ENCODE measurements at places on chromosomes 7 and 10. TPM values are rescaled to one million over a fixed set of nuclear protein-coding genes. Genes with fewer than 3 reads are reported as not detected.

GRCh38 chr10:51729822-51730555 is 30.6 kb upstream of the CSTF2T start:
- H3K36me3 ChIP-seq: no peaks in the 10 kb centered on the region
- H3K27me3 ChIP-seq: no peaks in the 10 kb centered on the region
- H3K4me1 ChIP-seq: no peaks in the 10 kb centered on the region
- no peak for DNase-seq

- peaks cover 25% of the 10 kb centered on the region for H3K4me1 ChIP-seq
- H3K4me3 ChIP-seq: no peak overlapping the region
- no peaks in the 10 kb centered on the region for H3K27me3 ChIP-seq
- H3K36me3 ChIP-seq: no peaks in the 10 kb centered on the region
- no peak for DNase-seq
These were observed 155.4 kb upstream of the ITGB1 start for GRCh38 chr10:33113466-33113865.

DNA sequence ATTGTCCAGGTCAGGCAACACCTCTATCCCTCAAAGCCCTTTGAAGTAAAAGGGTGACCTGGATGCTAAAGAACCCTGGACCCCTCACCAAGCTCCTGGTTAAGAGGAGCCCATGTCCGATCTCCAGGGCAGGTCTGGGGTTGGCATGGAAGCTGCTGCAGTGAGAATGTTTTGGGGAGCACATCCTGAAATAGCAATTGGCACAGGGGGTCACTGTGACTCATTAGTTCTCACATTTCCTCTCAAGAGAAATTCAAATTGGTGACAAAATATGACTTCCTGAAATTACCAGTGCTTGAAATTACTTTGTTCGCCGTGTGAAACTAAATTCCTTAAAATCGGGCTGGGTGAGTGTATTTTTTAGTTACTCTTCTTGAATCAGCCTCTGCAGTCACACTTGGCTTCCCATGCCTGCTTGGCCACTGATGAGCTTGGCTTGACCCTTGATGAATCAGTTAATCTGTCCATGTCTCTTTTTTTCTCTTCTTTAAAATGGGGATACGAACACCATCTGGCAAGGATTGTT is 18.8 kb upstream of the ARHGAP22 start:
- H3K4me1 ChIP-seq: no peaks in the 10 kb centered on the region
- no peaks in the 10 kb centered on the region for H3K36me3 ChIP-seq
- no peak for DNase-seq
- no peaks in the 10 kb centered on the region for H3K27me3 ChIP-seq

- no peaks in the 10 kb centered on the region for H3K36me3 ChIP-seq
- H3K4me3 ChIP-seq: no peak overlapping the region
- no peak overlapping the region for H3K27ac ChIP-seq
- no peak for DNase-seq
- no peaks in the 10 kb centered on the region for H3K27me3 ChIP-seq
These were observed 2.9 kb upstream of the HK1 start for GRCh38 chr10:69275444-69275843.

DNA sequence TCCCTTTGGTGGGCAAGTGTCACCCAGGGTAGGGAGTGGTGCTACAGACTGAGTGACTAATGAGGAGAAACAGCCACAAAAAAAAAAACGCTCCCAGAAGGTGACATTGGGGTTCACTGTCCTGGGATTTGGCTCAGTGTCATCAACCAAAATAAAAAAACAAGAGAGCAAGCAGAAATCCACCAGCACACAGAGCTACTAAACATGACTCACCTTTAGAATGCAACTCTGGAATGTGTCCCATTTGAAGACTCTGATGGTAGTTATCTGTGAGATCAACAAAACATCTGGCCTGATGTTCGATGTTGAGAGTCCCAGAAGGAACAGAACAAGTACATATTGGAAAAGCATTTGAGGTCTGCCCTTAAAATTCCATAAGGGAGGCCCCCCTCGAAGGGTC is 200.3 kb upstream of the LYZL2 start:
- DNase-seq: no peak
- H3K27ac ChIP-seq: no peak overlapping the region
- no peaks in the 10 kb centered on the region for H3K36me3 ChIP-seq
- H3K4me1 ChIP-seq: no peaks in the 10 kb centered on the region
- H3K27me3 ChIP-seq: no peaks in the 10 kb centered on the region

DNA sequence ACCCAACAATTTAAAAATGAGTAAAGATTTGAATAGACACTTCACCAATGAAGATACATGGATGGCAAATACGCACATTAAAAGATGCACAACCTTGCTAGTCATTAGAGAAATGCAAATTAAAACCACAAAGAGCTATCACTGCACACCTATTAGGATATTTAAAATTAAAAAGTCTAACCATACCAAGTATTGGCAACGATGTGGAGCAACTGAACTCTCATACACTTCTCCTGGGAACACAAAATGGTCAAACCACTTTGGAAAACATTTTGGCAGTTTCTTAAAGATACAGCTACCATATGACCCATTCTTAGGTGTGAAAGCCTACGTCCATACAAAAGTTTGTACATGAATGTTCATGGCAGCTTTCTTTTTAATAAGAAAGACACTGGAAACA is 36.1 kb downstream of the DCLRE1C start:
- H3K4me3 ChIP-seq: no peak overlapping the region
- no peaks in the 10 kb centered on the region for H3K4me1 ChIP-seq
- H3K27ac ChIP-seq: no peak overlapping the region

DNA sequence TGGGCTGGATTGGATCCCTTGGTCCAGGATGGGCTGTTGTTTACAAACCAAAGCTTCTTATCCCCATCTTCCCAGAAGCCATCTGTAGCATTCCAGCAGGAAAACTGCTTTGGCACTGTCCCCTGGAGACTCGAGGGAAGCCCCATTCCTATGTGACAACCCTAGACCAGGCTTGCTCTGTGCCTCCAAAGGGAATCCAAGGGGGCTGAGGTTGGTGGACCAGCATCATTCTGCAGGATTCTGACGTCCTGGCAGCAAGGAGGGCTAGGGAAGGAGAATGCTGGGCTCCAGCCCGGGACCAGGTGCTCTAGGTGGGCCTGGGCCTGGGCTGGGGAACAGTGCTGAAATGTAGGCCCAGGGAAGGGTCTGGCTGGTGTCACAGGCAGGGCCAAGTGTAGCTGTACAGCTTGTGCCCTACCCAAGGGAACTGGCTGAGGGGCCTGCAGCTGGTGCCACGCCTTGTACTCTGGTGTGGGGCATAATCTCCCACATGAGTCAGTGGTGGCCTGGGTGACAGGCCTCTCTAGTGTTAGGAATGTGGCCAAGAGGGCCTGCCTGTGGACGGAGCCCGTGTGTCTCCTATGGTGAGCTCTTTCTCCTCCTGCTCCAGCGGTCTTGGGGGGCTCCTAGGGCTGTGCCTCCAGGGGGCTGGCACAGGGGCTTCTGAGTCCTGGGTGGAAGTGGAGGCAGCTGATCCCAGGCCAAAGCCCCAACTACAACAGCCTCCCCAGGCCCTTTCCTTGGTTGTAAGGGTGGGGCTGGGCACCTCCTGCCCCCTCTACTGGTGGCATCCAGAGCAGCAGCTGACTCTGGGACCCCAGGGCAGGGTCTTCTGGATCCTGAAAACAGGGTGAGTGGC is 25.2 kb downstream of the TRIM8 start:
- H3K4me3 ChIP-seq: no peak overlapping the region
- DNase-seq: no peak
- H3K36me3 ChIP-seq: no peaks in the 10 kb centered on the region
- peaks cover 73% of the 10 kb centered on the region for H3K4me1 ChIP-seq
- H3K27ac ChIP-seq: no peak overlapping the region
- no peaks in the 10 kb centered on the region for H3K27me3 ChIP-seq

GRCh38 chr10:778626-779330 is 89.3 kb upstream of the DIP2C start:
- H3K27me3 ChIP-seq: no peaks in the 10 kb centered on the region
- no peak overlapping the region for H3K27ac ChIP-seq
- H3K4me3 ChIP-seq: no peak overlapping the region
- DNase-seq: no peak

DNA sequence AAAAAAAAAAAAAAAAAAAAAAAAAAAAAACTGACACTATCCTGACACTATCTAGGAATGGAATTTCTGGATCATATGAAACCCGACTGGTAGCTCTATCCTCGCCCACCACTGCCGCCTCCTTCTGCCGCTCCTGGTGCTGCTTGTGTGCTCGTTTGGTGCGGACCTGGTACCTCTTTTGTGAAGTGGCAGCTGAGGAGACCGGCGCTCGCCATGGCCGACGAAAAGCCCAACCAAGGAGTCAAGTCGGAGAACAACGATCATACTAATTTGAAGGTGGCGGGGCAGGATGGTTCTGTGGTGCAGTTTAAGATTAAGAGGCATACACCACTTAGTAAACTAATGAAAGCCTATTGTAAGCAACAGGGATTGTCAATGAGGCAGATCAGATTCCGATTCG is 130.6 kb downstream of the SEPTIN14 start:
- H3K27ac ChIP-seq: no peak overlapping the region
- no peaks in the 10 kb centered on the region for H3K27me3 ChIP-seq
- no peak for DNase-seq
- H3K36me3 ChIP-seq: no peaks in the 10 kb centered on the region

DNA sequence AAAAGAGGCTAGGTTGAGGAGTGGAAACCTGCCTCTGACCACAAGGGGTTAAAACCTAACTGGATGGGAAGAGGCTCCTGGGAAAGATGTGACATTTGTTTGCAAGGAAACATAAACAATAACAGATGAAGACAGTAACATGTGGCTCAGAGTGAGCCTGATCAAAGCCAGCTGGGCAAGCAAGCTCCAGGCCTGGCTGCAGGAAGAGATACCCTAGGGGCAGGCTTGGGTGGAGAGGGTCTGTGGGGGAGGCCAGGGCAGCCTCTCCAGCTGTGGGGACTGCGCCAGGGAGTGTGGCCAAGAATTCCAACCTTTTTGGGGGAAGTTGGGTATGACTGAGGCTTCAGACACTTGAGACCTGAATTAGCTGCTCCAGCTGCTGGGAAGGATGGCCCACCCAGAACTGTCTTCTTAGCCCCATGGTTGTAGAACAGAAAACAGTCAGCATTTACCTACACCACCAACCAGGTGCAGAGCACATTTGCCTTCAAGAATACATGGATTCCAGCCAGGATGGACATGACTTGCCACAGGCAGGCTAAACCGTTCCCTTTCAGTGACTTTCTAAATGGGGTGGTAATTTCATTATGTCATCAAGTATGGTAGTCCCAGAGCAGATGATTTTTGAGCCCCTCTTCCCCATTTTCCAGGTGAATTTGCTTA is 10.4 kb upstream of the FAM170B start:
- H3K36me3 ChIP-seq: no peaks in the 10 kb centered on the region
- no peaks in the 10 kb centered on the region for H3K27me3 ChIP-seq
- no peak overlapping the region for H3K4me3 ChIP-seq
- no peak overlapping the region for H3K27ac ChIP-seq

DNA sequence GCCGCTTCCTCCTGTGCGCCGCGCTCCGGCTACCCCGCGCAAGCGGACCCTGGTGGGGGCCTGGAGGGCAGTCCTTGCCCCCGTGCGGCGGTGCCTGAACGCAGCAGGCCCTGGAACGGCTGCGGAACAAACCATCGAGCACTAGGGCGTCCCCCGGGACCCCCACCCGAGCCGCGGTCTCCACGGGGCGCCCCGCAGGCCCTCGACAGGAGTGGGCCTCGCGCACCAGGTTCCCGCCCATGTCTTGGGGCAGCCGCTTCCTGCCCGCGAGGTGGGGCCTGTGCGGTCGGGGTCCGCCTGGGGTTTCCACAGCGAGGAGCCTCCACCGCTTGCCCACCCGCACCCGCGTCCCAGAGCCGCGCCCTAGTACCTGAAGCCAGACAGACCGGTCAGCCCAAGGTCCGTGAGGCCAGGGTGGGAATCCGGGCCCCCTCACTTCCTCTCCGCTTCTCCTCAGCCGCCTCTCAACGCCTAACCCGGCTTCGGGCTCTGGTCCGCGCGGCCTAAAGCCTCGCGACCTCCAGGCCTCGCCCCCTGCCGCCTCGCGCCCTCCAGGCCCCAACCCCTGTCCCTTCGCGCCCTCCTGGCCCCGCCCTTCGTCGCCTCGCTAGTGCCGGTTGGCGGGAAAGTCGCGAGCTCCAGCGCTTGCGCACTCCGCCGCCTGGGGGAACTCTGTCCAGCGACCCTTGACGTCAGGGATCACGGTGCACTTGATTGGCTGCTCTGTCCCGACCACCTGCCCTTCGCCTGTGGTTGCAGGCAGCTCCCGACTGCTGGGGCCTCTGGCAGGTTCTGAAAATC is 7.0 kb upstream of the GBX1 start:
- H3K4me3 ChIP-seq: no peak overlapping the region
- no peak overlapping the region for H3K27ac ChIP-seq
- DNase-seq: no peak
- H3K4me1 ChIP-seq: no peaks in the 10 kb centered on the region

GRCh38 chr7:101553018-101553770 is 75.9 kb downstream of the MYL10 start:
- no peak for DNase-seq
- H3K4me1 ChIP-seq: no peaks in the 10 kb centered on the region
- H3K27me3 ChIP-seq: no peaks in the 10 kb centered on the region
- H3K27ac ChIP-seq: no peak overlapping the region

DNA sequence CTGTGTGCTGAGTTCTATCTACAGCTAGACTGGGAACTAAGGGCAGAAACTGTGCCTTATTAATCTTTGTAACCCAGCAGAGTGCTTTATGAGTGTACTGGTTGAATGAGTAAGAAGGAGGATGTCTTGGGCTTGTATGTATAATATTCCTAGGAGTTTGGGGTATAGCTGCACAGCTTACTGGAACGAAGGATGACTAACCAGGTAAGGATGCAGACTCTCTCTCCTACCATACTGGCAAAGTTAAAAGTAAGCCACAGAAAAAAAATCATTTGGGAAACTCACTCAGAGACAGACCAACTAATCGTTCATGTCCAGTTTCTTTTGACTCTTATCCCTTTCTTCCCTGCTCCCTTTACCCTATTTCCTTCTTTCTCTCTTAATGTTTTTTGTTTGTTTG is 1.4 kb upstream of the DHTKD1 start:
- no peak for DNase-seq
- H3K4me3 ChIP-seq: no peak overlapping the region
- no peak overlapping the region for H3K27ac ChIP-seq
- peaks cover 12% of the 10 kb centered on the region for H3K4me1 ChIP-seq

DNA sequence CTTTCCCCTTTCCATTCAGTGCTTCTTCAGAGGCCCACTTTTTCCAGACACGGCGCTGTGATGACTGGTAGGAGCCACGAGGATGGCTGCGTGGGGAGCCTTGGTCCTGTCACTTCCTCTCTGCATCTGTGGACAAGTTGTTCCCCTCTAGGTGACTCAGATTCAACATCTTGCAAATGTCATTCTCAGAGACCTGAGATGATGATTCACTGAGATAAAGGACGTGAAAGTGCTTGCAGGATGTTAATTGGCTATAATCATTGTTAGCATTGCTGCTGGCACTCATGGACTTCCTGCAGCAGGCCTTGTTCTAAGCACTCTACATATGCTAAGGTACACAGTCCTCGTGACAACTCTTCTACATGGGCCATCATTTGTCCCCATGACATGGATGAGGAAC is 489.8 kb upstream of the ZMIZ1 start:
- no peak overlapping the region for H3K27ac ChIP-seq
- no peak overlapping the region for H3K4me3 ChIP-seq
- H3K27me3 ChIP-seq: no peaks in the 10 kb centered on the region
- no peaks in the 10 kb centered on the region for H3K4me1 ChIP-seq

The ARHGAP22 gene
- polyA plus RNA-seq: 5.5 TPM

The MMP21 gene
- 0.18 TPM for polyA plus RNA-seq

The TET1 gene
- polyA plus RNA-seq: 0.82 TPM

The ELOVL3 gene
- 0.48 TPM for polyA plus RNA-seq

The CDH23 gene
- polyA plus RNA-seq: 9.1 TPM

The SLC16A9 gene
- 5.3 TPM for polyA plus RNA-seq

The SMKR1 gene
- polyA plus RNA-seq: 1.2 TPM
